ENCODE measurements at places on chromosomes 5 and 9.

GRCh38 chr9:7607421-7607820 lies 192.2 kb downstream of the DMAC1 start:
- no peak for DNase-seq

- no peak for DNase-seq
Observed at GRCh38 chr5:2158109-2158508, 275.4 kb upstream of the IRX4 start.

DNA sequence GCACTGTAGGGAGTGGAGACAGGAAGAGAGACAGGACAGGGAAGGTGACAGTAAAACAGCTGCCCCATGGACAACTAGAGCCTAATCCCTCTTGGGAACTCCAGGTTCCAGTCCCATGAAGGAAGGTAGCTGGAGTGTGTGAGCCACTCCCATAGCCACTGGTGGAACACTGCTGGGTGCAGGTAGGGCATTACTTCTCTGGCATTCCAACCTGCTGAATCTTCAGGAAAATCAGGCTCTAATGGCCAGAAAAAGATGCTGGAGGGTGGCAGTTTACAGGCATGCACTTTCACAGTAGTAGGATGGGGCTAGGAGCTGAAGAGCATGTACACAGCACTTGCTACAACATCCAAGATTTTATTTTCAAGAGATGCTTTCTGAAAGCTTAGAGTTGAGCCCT lies 259.4 kb downstream of the AUH start:
- no peak for DNase-seq

GRCh38 chr5:125549322-125549911 lies 803.0 kb upstream of the ZNF608 start:
- no peak for DNase-seq

- DNase-seq = no peak
Observed at GRCh38 chr9:34876096-34876495, 82.0 kb upstream of the PHF24 start.

DNA sequence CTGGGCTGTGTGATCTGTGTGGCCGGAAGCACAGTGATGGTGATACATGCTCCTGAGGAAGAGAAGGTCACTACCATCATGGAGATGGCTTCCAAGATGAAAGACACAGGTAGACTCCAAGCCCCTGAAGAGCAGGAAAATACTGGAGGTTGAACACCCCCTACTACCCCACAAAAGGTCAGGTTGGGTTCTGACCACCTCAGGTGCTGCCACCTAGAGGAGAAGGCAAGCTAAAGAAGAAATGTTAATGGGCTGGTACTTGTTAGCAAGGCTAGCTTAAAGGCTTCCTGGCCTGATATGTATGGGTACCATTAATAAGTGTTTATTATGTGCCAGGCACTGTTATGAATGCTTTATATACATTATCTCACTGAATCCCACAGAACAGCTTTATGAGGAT lies 11.7 kb downstream of the NIPAL4 start:
- no peak for DNase-seq

- no peak for DNase-seq
Observed at GRCh38 chr5:159765760-159766517, 150.3 kb upstream of the ADRA1B start.

- no peak for DNase-seq
Observed at GRCh38 chr5:38677636-38678035, 121.2 kb upstream of the LIFR start.
